ENCODE measurements at places on chromosomes 5 and 9. TPM values are rescaled to one million over a fixed set of nuclear protein-coding genes. Genes with fewer than 3 reads are reported as not detected.

DNAI1 gene
- total RNA-seq: 0.67 TPM

- no peak for DNase-seq
- H3K36me3 ChIP-seq: no peaks in the 10 kb centered on the region
- no peak overlapping the region for H3K27ac ChIP-seq
- H3K27me3 ChIP-seq: no peaks in the 10 kb centered on the region
- H3K4me1 ChIP-seq: 0 out of 2 replicates have a peak, but pooled peaks cover 4% of the 10 kb centered on the region
Measured at GRCh38 chr5:180343831-180344695, 9.1 kb downstream of the GFPT2 start.

DNA sequence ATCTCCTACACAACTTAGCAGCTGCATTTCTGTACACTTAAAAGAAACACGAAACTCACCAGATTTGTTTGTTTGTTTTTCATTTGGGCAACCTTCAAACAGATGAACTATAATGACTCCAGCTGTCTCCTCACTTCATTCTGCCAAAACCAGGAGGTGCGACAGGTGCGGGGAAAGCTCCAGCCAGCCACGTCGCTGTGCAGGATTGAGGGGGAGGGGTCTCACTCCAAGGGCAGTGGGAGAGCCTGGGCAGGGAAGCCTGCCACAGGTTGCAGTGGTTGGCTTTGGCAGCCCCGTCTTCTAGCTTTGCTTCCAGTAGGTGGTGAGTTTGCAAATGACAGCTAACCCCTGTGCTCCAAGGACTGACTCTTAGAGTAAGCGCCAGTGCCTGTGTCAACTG lies 215.8 kb downstream of the CEMIP2 start:
- no peaks in the 10 kb centered on the region for H3K36me3 ChIP-seq
- H3K27me3 ChIP-seq: no peaks in the 10 kb centered on the region
- no peaks in the 10 kb centered on the region for H3K4me1 ChIP-seq
- peak; percentile 22 for DNase-seq

DNA sequence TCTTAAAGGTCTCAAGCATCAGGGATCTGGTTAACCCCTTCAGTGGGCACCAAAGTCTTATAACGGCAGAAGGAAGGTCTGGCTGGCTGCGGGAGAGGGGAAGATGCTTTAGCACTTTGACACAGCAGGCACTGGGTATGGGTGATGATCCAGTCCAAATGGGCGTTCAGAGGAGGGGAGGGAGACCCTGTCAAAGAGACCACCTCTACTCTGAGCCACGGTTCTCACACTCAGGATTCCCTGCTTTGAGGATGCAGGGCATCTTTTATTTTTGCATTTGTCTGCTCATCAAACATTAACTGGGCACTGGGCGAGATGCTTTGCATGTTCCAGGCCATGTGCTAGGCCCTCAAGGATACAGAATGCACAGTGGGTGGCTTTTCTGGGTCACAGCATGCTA lies 204.0 kb downstream of the DAB2IP start:
- no peak overlapping the region for H3K27ac ChIP-seq
- H3K4me3 ChIP-seq: no peak overlapping the region
- DNase-seq: no peak

C9 gene
- 0.39 TPM for total RNA-seq

DNA sequence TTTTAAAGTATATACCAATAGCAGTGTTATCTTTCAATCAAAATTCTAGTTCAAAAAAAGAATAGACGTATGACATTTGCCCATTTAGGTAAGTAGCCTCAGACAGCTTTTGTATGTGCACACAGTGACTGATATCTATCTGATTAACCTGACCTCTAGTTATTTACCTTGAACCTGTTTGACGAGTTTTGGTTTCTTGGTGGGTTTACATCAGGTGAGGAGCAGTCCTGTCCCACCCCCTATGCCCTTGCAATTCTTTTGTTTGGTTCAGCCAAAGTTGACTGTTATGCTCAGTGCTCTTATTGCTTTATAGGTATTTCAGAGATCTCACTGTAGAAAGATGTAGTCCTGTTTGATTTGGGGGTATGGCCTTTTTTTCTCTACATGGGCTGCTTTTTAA lies 147.2 kb downstream of the ISOC1 start:
- H3K4me3 ChIP-seq: no peak overlapping the region
- H3K36me3 ChIP-seq: no peaks in the 10 kb centered on the region
- no peak overlapping the region for H3K27ac ChIP-seq
- H3K4me1 ChIP-seq: no peaks in the 10 kb centered on the region
- no peaks in the 10 kb centered on the region for H3K27me3 ChIP-seq

All from Caco-2 (cell line).